ENCODE measurements at places on chromosomes 3 and 15.

- DNase-seq = no peak
Measured at GRCh38 chr3:72798552-72799195, 49.6 kb downstream of the SHQ1 start.

DNA sequence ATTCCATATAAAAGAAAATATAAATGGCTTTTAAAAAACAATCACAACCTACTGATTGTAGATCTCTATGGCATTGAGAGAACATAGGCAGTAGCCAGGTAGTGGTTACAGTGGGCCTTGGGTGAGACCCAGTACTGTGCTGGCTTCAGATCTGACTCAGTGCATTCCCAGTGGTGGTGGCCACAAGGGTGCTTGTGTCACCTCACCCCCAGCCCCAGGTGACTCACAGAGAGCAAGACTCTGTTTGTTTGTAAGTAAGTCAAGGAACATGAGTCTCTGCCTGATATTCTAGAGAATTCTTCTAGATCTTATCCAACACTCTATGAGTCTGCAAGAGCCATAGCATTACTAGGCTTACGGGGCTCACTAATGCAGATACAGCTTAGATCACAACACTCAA, 118.8 kb upstream of the AZI2 start:
- DNase-seq = no peak

GRCh38 chr15:63260791-63261190, 16.6 kb upstream of the APH1B start:
- DNase-seq = no peak

GRCh38 chr3:162285259-162285658, 788.7 kb downstream of the OTOL1 start:
- no peak for DNase-seq

- DNase-seq = no peak
Measured at GRCh38 chr3:126850370-126851085, 132.4 kb upstream of the PLXNA1 start.

GRCh38 chr3:111810909-111811308, 48.2 kb upstream of the PHLDB2 start:
- DNase-seq = no peak

DNA sequence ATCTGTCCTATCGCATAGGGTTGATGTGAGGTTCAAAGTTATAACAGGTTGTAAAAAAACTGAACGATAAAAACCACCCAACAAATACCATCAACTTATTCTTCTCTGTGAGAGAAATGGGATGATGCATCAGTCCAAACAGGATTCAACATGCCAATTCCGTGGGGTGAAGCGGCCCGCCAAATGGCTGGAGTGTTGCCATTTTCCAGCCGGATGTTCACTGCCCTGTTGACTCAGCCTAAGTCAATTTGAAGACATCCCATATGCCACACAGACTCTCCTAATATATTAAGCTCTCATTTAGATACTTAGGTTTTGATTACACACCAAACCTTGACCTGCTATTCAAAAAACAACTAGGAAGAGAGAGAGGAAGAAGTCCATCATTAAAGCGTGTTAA, 311.1 kb downstream of the VPS13C start:
- no peak for DNase-seq

DNA sequence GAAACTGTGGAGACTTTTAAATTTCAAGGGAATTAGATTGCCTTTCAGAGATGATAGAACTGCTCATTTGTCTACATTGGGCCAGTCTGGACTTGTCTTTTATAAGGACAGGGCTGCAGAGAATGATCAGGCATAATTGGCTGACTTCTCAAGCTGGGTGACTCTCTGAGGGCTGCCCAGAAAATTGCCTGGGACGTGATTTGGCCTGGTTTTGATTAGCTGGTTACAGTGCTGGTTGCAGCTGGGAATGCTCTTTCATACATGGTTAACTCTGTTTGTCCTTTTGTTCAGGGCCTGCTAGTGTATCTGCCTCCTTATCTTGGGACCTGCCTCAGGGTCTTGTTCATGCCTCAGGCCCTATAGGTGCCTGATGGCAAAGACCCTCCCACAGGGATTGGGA, 245.6 kb downstream of the CLSTN2 start:
- DNase-seq = no peak

DNA sequence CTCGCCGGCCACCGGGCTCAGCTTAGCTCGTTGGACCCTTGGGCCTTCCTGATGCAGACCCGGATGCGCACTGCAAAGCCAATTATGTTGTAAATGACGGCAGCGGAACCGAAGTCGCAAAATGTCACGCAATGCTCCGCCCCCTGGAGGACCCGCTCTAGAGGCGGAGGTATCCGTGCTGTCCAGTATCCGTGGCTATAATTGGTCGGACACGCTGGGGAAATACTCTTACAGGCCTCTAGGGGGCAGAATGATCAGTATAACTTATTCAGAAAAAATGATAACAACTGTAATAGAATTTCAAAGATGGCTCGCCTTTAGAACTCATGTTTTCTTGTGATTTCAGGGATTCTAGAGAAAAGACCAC, at the start of gene PRR23B:
PRR23B (minus strand) TSS at position 59 of the 367 bp plus-strand sequence. CDS start 265 bp downstream, outside the sequence.
- DNase-seq = no peak

DNA sequence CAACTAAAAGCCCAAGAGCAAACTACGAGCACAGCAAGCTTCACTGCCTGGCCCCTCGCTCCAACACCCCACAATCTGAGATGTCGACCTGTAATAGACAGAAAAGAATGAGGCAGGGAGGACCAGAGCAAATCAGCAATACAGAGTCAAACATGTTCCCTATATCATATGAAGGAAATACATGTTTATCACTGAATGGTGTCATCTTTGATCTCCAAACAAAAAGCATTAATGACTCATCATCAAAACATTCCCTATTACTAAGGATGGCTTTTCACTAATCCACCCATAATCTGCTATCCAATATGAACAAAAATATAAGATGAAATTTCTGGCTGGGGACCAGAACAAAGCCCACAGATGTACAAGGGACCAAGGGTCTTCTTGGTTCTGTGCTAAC, 34.7 kb downstream of the MYO5A start:
- no peak for DNase-seq

DNA sequence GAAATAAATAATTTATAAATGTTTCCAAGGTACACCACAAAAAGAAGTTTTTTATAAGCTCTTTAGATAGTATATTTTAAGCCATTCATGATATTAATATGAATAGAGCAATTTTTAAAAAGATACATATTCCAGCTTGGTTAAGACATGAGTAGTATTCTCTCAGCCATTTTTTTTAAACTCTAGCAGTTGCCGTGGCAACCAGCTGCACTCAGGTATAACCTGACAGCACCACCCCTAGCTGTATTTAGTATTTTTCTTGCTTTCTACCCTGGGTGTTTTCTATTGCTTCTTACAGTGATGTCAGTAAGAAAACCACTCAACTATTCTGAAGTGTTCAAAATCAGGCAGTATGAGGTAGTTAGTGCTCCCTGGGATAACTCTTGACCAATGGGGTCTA, 496.3 kb upstream of the CNTN3 start:
- no peak for DNase-seq

GRCh38 chr3:43583481-43583880, 38.3 kb downstream of the ANO10 start:
- no peak for DNase-seq

DNA sequence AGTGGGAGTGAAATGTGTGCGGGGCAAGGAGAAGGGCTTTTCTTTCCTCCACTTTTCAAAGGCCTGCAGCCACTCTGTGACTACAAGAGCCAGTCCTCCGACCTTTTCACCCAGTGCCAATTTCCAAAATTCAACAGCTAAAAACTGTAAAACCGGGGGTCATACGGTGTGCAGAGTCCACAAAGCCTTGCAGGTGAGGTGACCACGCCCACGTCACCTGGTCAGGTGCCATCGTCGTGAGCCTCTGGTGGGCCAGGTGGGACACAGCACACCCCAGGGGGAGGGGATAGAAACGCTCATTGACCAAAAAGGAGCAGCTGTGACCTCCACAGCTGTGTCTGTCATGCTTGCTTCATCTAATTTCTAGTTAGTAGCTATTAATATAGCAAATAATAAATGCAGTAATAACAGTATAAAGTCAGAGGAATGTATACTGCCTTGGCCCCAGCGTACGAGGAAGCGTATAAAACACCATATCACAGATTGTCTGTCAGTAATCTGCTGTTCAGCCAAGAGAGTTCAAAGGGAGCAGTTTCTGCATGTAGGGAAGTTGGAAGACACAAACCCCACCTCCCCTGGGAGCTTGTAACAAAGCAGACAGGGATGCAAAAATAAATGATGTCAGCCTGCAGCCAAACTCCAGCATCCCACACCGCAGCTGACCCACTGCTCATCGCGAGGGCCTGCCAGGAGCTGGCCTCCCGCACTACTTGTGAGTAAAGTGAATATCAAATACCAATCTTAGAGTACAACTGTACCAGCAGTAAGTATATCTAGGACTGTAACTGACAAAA, 86.7 kb downstream of the VGLL4 start:
- no peak for DNase-seq

- DNase-seq = no peak
Measured at GRCh38 chr3:31114929-31115283, 220.4 kb upstream of the GADL1 start.

GRCh38 chr3:22858486-22858885, 344.6 kb upstream of the UBE2E2 start:
- DNase-seq = no peak

DNA sequence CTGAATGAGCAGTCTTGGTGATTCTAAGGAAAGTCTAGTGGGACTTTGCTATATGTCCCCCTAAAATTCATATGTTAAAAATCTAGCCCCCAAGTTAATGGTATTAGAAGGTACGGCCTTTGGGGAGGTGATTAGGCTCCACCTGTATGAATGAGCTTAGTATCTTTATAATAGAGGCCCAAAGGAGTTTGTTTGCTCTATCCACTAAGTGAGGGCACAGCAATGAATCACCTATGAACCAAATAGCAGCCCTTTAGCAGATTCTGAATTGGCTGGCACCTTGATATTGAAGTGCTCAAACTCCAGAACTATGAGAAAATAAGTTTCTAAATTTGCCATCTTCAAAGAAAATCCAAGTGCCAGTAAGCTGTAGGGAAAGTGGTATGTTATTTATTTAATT, 187.9 kb downstream of the SUCNR1 start:
- DNase-seq = no peak

DNA sequence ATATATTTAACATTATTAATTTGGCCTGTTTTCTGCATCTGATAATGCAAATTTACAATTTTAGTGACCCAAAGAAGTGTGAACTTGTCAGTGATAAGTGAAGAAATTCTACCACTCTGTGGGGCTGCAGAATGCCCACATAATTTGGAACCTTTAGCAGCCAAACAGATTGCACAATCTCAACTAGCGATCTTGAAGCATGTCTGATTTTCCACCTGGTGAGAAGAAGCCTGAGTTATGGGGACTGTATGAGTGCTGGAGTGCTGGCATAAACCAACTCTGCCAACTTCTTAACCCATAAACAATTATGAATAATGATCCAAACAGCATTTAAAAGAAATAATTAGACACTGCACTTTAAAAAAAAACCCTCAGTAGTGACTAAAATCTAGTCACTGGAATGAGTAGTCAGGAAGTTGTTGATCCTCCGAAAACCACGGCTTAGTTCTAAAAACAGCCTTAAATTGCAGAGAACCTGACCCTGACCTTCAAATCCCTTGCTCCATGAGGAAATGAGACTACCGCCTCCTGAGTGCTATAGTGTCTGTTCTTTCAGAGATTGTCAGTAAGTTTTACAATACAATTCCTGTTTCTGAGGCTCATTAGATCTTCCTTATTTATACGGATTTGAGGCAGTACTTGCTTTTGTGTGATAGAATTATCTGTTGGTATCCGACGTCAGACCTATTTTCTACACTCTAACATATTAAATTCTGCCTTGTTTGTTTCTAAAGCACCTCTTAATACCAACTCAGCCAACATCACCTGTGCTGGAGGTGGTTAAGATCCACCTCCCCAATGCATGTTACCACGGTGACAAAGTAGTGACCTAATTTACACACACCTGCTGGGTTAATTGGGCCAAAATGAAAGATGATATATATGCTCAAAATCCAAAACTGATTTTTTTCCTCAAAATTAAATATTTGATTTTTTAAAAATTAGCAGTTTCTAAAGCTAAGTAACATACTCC, 267.7 kb downstream of the ZBTB20 start:
- no peak for DNase-seq

GRCh38 chr15:72735111-72735510, 48.4 kb downstream of the ADPGK start:
- no peak for DNase-seq

- no peak for DNase-seq
Measured at GRCh38 chr3:14133188-14133800, 8.4 kb downstream of the TMEM43 start.
